GM23248 (cell line): ENCODE measurements at places on chromosomes 5 and 9.
A peak's percentile ranks its signal among the peaks of the same experiment; 100 is the strongest.

DNA sequence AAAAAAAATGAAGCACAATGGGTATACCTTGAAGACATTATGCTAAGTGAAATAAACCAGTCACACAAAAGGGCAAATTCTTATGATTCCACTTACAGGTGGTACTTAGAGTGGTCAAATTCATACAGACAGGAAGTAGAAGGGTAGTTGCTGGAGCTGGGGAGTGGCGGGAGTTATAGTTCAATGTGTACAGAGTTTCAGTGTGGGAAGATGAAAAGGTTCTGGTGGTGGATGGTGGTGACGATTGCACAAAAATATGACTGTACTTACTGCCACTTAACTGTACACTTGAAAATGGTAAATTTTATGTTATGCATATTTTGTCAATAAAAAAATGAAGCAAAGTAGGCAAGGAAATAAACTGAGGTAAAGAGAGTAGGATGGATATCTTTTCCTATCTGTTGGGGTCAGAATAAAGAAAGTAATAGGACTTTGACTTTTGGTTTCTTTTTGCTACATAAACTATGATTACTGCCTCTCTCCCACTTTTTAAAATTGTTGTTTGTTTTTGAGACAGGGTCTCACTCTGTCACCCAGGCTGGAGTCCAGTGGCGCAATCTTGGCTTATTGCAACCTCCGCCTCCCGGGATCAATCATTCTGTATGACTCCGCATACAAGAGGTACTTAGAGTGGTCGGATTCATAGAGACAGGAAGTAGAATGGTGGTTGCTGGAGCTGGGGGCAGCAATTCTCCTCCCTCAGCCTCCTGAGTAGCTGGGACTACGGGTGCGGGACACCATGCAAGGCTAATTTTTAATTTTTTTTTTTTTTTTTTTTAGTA, 4.0 kb upstream of the PSAT1 start:
- H3K36me3 ChIP-seq: no peaks in the 10 kb centered on the region
- 0 out of 2 replicates have a peak, but pooled peaks cover 5% of the 10 kb centered on the region for H3K4me1 ChIP-seq
- H3K27ac ChIP-seq: no peak overlapping the region
- no peak for DNase-seq
- H3K27me3 ChIP-seq: no peaks in the 10 kb centered on the region
- H3K4me3 ChIP-seq: no peak overlapping the region

DNA sequence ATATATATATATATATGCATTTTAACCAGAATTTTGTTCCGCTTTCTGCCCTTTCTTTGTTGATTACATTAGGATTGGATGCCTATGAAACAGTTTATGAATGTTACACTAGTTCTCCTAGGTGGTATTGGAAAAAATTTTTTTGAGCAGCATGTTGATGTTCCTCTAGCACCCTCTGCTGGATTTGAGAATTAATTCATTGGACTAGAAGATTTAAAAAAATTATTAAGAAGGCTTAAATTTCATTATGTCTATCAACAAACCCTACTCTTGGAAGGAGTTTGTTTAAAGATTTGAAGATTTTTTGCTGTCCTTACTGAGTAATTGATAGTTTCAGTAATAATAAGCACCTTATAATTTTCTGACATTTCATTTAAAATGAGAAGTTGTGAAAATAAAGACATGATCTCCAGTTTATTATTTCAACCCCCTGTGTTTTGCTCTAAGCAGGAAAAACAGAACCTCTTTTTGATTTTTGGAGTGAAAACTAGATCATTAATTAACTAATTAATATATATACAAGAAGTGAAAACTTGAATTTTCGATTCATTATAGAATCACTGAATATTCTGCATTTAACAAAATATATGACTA, 89.6 kb downstream of the CCDC171 start:
- DNase-seq: peak; percentile 72
- H3K27ac ChIP-seq: no peak overlapping the region
- H3K36me3 ChIP-seq: no peaks in the 10 kb centered on the region
- no peak overlapping the region for H3K4me3 ChIP-seq
- H3K27me3 ChIP-seq: no peaks in the 10 kb centered on the region
- H3K4me1 ChIP-seq: no peaks in the 10 kb centered on the region

GRCh38 chr9:10366171-10366779, 246.5 kb downstream of the PTPRD start:
- H3K27ac ChIP-seq: no peak overlapping the region
- DNase-seq: peak; percentile 31
- no peaks in the 10 kb centered on the region for H3K36me3 ChIP-seq
- no peaks in the 10 kb centered on the region for H3K27me3 ChIP-seq
- H3K4me3 ChIP-seq: no peak overlapping the region

DNA sequence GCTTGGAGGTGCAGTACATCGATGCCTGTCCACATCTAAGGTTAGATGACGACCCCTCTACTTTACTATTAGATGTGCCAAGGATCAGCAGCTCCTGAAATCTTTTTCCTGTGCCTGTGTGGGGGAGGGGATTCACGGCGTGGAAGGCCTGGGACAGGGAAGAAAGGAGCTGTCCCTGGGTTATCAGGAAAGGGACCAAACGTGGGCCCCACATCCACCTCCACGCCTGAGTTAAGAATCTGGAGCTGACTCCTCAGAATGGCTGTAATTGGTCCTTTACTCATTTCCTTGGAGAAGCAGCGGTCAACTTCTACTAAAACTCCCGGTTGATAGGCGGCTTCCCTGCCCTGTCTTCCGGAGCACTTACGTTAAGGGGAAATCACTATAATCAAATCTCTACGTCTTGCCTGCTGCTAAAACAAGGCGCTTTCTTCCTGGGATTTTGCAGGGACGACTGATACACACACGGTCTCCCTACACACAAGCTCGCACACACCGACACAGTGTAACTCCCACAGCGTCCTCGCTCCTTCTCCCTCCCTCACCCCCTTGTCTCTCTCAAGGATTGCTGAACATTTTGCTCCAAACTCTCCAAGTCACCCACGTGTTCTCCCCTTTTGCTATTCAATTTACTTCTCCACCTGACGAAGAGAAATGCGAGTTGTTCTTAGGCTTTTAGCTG, 1.4 kb downstream of the PDE4D start:
- no peak overlapping the region for H3K4me3 ChIP-seq
- no peak overlapping the region for H3K27ac ChIP-seq
- no peaks in the 10 kb centered on the region for H3K36me3 ChIP-seq
- peaks cover 28% of the 10 kb centered on the region for H3K27me3 ChIP-seq

DNA sequence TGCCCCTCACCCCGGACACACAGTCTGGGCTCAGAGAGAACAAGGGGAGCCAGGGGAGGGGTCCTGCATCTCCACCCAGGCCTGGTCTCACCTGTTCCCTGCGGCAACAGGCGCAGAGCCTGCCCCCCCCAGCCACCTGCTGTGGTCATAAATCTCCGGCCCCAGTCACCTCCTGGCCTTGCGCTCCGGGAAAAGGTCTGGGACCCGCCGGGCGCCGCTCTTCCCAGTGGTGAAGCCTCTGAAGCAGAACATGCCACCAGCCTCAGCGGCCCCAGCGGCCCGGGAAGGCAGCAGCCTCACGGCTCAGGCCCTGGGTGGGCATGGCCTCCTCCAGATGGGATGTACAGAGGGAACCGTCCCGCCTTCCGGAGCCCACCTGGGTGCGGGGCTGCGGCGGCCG, 20.6 kb downstream of the NOTCH1 start:
- no peaks in the 10 kb centered on the region for H3K4me1 ChIP-seq
- no peaks in the 10 kb centered on the region for H3K27me3 ChIP-seq
- no peak overlapping the region for H3K27ac ChIP-seq

- H3K4me3 ChIP-seq: no peak overlapping the region
- no peak for DNase-seq
Observed at GRCh38 chr5:75733767-75734166, 16.5 kb upstream of the POC5 start.

DNA sequence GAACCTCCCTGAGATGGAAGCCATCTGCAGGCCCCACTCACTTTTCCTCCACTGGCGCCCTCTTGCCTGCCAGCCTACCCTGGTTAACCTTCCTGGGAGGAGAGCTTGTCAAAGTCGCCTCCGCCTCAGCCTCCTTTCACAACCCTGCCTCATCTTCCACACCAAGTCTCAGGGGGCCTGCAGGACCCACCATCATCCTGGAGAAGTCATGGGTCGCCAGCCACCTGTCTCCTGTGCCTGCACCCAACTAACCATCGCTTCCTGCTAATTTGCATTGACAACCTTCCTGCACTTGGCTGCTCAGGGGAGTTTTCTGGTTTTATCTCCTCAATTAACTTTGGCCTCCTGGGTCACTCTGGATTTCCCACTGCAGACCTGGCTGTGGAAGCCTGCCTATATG, 52.8 kb upstream of the GRHPR start:
- no peaks in the 10 kb centered on the region for H3K36me3 ChIP-seq
- DNase-seq: no peak
- no peaks in the 10 kb centered on the region for H3K4me1 ChIP-seq

DNA sequence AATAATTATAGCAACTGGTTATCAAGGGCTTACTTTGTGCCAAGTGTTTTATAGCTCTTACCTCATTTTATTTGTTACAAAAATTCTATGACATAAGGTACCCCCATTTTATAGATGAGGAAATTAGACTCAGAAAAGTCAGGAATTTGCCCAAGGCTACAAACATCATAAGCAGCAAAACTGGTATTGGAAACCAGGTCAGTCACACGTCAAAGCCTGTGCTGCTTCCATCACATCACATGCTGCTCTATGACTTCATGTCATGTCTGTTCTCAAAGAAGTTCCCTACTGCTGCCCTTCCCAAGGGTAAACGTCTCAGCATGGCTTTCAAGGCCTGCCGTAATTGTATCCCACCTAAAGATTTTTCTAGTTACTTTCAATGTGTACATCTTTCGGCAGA, 6.9 kb upstream of the KIF2A start:
- H3K4me1 ChIP-seq: no peaks in the 10 kb centered on the region
- DNase-seq: no peak
- H3K4me3 ChIP-seq: no peak overlapping the region
- H3K36me3 ChIP-seq: no peaks in the 10 kb centered on the region
- no peaks in the 10 kb centered on the region; the same call in 1 of the 2 replicates for H3K27me3 ChIP-seq
- no peak overlapping the region for H3K27ac ChIP-seq

GRCh38 chr9:78029551-78030295, 1.9 kb downstream of the GNAQ start:
- no peaks in the 10 kb centered on the region for H3K36me3 ChIP-seq
- H3K4me1 ChIP-seq: peaks cover 42% of the 10 kb centered on the region
- peak; percentile 46 for DNase-seq

- H3K4me1 ChIP-seq: no peaks in the 10 kb centered on the region
- no peaks in the 10 kb centered on the region for H3K27me3 ChIP-seq
- H3K27ac ChIP-seq: no peak overlapping the region
- no peaks in the 10 kb centered on the region for H3K36me3 ChIP-seq
- no peak for DNase-seq
- no peak overlapping the region for H3K4me3 ChIP-seq
Observed at GRCh38 chr9:95230046-95230445, 87.5 kb downstream of the FANCC start.

- no peak overlapping the region for H3K27ac ChIP-seq
- no peak overlapping the region for H3K4me3 ChIP-seq
- no peaks in the 10 kb centered on the region for H3K36me3 ChIP-seq
- H3K27me3 ChIP-seq: no peaks in the 10 kb centered on the region
- no peak for DNase-seq
Observed at GRCh38 chr9:98596486-98596885, 112.2 kb downstream of the GABBR2 start.

DNA sequence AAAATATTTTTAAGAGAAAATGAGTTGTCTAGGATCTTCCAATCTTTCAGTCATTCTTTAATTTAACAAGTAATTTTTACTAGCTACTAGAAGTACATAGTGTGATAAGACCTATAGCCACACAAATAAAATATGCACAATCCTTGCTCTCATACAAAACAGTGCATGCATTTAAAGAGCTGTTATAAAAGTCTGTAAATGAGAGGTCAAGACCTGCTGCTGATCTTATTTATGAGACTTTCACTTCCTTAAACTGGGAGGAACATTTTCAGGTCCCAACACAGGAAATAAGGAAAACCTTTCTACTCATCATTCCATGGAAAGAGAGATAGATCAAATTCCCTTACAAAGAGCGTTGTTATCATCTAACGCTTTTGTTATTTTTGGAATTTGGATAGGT, 54.2 kb upstream of the PAM start:
- H3K27ac ChIP-seq: no peak overlapping the region
- no peak overlapping the region for H3K4me3 ChIP-seq
- DNase-seq: no peak
- no peaks in the 10 kb centered on the region for H3K36me3 ChIP-seq
- no peaks in the 10 kb centered on the region for H3K27me3 ChIP-seq
- no peaks in the 10 kb centered on the region for H3K4me1 ChIP-seq

DNA sequence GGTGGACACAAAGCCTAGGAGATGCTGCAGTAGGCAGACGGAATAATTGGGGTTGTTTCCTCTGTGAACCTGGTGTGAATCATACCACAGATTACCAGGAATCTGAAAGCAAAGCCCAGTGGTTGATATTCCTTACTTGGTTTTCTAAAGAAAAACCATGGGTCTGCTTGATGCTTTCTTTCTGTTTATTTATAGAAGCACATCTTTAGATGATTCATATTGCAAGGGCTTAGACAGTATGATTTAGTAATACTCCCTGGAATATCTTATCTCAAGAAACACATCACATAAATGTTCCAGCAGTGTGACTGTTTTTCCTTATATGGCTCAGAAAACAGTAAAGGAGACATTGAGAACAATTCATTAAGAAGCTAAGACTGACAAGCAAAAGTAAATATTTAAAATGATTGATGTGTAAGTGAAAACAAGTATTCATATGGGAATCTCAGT, 623.3 kb downstream of the RAB3C start:
- no peaks in the 10 kb centered on the region for H3K36me3 ChIP-seq
- no peak overlapping the region for H3K27ac ChIP-seq
- H3K4me1 ChIP-seq: peaks cover 11% of the 10 kb centered on the region
- no peak overlapping the region for H3K4me3 ChIP-seq
- no peaks in the 10 kb centered on the region for H3K27me3 ChIP-seq

DNA sequence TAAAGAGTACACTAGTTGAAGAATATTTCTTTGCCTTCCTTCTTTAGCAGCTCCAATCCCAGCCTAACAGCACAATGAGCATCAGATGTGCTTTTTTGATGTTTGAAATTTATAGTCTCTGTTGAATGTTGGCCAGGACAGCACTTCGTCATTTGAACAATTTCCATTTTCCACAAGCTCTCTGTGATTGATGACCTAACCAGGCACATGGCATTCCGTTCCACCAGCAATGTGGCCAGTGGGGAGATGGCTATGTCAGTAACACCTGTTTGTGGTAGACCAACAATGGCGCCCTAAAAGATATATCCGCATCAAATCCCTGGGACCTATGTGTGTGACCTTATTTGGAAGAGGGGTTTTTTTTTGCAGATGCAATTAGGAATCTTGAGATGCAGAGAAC, 66.8 kb downstream of the PALM2AKAP2 start:
- H3K4me1 ChIP-seq: no peaks in the 10 kb centered on the region
- H3K27ac ChIP-seq: no peak overlapping the region
- no peak overlapping the region for H3K4me3 ChIP-seq
- no peaks in the 10 kb centered on the region for H3K27me3 ChIP-seq

GRCh38 chr5:170008376-170008775, 28.1 kb upstream of the INSYN2B start:
- H3K27me3 ChIP-seq: peaks cover 27% of the 10 kb centered on the region
- H3K4me1 ChIP-seq: no peaks in the 10 kb centered on the region
- DNase-seq: no peak

- no peaks in the 10 kb centered on the region for H3K27me3 ChIP-seq
- H3K4me3 ChIP-seq: no peak overlapping the region
- H3K27ac ChIP-seq: peak overlapping the region; percentile 76; the same call in 1 of the 2 replicates
- H3K36me3 ChIP-seq: no peaks in the 10 kb centered on the region
- H3K4me1 ChIP-seq: peaks cover 35% of the 10 kb centered on the region
Observed at GRCh38 chr5:9655641-9656040, 25.5 kb upstream of the TAS2R1 start.
